ENCODE measurements at places on chromosomes 2 and 18.

DNA sequence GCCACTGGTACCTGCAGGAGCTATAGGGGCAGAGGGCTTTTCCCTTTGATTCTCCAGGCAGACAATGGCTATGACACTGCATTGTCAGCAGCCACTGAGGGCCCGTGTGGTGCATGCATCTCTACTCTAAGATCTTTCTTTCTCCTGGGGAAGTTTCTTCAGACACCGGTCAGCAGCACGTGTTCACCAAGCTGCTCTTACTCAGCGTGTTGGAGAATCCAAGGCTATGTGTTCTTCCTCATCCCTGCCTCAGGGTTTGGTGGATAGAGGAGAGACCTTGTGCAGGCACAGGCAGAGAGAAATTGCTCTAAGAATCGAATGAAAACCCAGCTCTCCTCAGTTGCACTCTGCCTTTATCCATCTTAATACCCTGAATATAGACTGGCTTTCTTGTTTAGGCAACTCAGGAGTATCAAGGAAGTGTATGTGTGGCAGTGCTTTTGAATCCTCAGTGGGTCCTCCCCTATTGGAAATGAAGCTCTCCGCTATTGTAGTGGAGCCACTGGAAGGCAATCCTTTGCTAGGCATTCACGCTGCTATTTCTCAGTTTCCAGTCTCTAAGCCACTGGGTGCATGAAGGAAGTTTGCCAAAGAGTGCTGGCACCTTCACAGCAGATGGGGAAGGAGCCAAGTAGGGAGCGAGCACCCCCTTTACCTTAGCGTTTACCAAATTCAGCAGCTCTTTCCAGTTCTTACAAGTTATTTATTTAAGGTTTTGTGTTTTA, 86.9 kb upstream of the EML6 start:
- DNase-seq: no peak

- DNase-seq: no peak
Observed at GRCh38 chr2:48756289-48756688, 765 bp upstream of the LHCGR start.

GRCh38 chr2:41393621-41394020, 654.2 kb upstream of the PKDCC start:
- no peak for DNase-seq

DNA sequence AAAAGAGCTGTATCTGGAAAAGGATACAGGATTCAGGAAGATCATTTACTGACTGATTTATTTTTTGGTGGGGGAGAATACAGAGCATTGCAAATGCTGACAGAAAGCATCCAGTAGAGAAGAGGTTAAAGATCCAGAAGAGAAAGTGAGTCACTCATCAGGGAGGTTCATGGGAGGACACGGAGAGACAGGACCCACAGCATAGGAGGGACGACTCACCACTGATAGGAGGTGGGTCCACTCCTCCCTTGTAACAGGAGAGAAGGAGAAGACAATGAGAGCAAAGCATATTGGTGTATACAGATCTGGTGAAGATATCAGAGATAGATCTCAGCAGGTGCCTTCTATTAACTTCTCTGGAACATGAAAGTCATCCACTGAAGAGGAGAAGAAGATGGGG, 142.4 kb upstream of the AQP4 start:
- no peak for DNase-seq

GRCh38 chr2:96933305-96934181, 52.8 kb downstream of the FAM178B start:
- DNase-seq: no peak

- DNase-seq: no peak
Observed at GRCh38 chr18:70289351-70290312, 787 bp downstream of the SOCS6 start.

- no peak for DNase-seq
Observed at GRCh38 chr2:27461118-27461517, 18.9 kb downstream of the KRTCAP3 start.

- no peak for DNase-seq
Observed at GRCh38 chr2:194539425-194539824, 1117.6 kb upstream of the SLC39A10 start.

DNA sequence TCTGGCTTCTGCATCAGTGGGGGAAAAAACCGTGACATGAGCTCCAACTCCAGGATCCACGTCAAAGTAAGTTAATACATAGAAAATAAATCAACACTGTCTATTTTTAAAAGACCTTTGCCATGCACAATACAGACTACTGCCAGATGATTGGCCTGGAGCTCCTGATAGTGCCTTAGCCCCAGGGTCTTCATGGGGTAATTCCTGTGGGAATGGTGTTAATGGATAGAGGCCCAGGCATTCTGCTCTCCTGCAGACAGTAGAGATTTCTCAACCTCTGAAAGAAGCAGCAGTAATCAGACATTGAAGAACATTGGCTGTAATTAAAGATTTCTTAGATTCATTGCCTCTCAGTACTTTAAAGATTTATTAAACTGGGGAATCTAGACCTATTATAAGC, 4.3 kb upstream of the PLCL1 start:
- no peak for DNase-seq

- no peak for DNase-seq
Observed at GRCh38 chr2:51401546-51401945, 369.6 kb upstream of the NRXN1 start.

- DNase-seq: no peak
Observed at GRCh38 chr2:25302758-25303375, 38.9 kb downstream of the DNMT3A start.

DNA sequence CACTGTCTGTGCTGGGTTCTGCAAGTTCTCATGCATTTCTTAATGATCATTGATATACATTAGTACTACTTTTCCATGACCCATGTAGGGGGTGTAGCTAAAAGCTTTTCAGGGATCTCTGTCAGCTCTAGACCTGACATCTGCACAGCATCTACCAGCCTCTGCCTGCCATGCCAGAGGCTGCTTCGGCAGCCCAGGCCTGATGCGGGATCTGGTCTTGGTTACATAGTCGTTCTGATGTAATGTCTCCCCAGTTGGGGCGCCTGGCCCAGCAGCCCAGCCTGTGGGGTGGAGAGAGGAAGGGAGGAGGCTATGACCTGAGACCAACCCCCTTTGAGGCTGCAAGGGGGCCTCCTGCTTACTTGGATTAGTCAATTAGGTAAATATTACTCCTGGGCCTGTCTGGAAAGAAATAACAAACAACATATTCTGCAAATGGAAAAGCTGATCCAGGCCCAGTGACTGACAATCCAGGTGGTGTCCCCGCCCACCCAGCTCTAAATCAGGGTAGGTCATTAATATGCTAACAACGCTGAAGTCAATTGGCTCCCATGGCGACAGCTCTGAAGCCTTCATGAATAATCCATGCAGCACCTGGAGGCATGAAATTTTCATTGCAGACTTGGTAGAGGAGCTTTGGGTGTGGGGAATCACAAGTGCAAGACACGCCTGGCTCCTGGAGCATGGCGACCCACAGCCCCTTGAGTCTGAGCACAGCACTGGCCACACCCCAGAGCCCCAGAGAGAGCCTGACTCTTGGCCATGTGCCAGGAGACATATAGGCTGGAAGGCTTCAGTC, 575.3 kb downstream of the CMPK2 start:
- DNase-seq: no peak

- no peak for DNase-seq
Observed at GRCh38 chr2:169670215-169670651, 24.0 kb downstream of the CFAP210 start.

DNA sequence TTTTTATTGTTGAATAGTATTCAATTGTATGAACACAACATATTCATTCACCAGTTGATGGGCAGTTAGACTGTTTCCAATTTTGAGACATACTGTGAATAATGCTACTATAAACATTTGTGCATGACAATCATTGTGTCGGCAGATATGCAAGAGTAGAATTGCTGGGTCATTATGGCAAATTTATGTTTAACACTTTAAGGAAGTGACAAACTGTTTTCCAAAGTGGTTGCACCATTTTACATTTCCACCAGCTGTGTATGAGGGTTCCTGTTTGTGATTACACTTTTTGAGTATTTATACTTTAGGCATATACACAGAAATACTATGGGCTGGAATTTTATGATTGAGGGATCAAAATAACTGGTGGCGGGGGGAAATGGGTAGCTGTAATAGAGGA, 61.2 kb downstream of the MAP4K3 start:
- DNase-seq: peak; percentile 46

DNA sequence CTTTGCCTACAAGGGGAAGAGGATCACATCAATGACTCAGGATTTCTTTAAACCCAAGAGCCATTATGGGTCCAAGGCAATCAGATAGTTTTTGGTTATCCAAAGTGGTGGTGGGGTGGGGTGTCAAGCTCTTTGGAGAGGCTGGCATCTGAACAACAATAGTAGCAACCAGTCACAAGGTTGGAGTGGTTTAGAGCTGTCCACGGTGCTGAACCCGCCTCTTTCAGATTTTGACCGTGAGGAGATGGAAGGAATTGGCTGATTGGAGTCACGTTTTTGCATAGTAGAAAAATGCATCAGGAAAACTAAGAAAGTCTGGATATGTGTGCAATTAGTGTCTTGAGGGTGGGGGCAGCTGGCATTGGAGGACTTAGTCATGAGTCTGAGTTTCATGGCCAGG, 159.9 kb downstream of the LOXHD1 start:
- peak; percentile 32 for DNase-seq

DNA sequence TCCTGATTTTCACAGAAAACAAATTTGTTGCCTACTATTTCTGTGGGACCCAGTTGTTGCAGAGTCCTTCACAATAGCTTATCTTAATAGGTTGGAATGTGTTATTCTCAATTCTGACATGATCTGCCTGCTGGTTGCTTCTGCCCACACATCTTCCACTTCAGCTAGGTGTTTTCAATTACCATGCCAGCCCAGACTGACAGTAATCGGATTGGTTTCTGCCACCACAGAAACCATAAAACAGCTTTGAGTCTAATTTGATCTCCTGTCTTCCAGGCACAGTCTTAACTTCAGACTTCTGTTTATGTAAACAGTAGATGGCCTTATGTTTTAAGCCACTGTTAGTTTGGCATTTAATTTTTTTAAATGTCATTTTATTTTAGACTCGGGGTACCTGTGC, 248.2 kb upstream of the RBMS1 start:
- no peak for DNase-seq

- DNase-seq: no peak
Observed at GRCh38 chr2:8563814-8564474, 117.9 kb upstream of the ID2 start.

- no peak for DNase-seq
Observed at GRCh38 chr2:106026271-106027190, 167.6 kb downstream of the UXS1 start.

DNA sequence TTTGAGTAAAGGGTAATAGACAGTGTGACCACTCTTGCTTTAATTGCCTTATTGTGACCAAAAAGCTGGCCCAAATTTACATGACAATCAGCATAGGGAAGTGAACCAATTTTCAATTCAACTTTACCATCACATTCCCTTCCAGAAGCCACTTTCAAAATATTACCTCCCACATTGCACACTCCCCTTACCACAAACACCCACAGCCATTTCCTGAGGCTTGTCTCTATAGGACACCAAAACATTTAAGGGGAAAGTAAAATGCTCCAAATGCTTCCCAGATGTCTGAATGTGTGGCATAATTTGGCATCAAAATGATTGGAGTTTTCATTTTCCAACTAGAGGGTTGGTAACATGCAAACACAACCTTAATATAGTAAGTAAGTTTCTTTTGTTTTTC, 616.1 kb downstream of the SLC4A3 start:
- no peak for DNase-seq

- DNase-seq: no peak
Observed at GRCh38 chr2:1742681-1743395, 1.5 kb downstream of the PXDN start.

DNA sequence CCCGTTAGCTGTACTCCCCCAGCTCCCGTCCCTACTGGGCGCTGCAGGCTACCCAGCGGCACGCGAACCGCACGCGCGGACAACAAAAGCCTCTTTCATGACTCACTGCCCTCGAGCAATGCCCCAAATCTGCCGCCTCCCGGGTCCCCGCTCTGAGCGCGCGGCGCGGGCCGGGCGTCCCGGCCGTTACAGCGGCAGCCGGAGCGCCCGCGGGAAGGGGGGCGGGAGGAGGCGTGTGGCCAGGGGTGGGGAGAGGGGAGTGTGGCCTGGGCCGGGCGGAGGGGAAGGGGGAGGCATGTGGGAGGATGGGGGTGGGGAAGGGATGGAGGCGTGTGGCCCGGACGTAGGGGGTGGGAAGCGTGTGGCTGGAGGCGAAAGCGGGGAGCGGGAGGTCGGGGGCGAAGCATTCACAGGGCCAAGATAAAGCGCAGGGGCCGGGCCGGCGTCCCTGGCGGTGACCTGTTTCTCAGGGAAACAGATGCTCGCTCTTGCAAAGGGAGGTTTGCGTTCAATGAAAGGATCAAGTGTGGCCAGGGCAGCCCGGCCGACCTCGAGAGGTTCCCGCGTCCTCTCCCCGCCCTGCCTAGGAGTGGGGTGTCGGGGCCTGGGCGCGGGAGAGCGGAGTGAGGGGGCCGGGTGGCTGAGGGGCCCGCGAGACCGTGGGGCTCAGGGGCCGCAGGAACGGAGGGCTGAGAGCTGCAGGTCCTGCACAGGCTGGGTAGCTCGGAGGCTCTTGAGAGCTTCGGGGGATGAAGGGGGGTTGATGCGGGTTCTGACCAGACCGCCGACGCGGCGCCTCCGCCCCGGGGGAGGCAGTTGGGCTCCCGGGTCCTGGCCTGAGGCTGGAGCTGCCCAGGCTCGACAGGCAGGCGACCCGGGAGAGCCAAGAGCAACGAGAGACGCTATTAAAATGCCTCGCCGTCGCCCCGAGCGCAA, 3.5 kb upstream of the NEUROD1 start:
- no peak for DNase-seq

GRCh38 chr2:238346544-238346943, 26.2 kb downstream of the TRAF3IP1 start:
- no peak for DNase-seq

DNA sequence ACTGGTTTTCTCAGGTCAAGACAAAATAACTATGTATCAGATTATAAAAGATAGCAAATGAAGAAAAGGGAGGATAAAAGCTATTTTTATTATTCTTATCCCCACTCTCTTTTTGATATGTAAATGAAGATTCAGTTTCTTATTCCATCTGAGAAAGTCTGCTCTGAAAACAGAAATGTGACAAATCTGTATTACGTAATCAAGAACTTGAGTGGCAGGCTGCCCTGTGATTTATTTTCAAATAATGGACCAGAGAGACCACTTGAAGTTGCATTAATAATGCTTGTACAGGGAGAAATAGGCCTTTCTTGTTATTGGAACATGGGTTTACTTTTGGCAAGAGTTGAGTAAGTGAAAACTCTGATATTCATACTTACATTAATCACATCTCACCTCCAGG, 727.4 kb downstream of the DPP10 start:
- DNase-seq: no peak

DNA sequence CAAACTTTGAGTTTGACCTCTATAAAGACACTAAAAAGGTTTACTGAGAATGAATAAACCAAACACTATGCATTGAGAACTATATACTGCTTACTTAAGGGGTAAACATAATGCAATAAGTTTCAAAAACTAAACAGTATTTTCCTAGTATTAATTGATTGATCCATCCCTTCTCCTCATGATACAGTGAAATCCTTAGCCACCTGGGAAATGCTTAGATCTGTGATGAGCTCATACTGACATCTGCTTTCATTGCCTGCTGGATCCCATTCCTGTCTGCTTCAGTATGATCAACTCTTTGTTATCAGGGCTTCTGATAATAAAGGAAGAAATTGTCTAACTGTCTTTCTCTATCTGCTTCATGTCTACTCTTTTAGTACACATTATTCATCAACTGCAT, 74.9 kb upstream of the UBE2E3 start:
- DNase-seq: no peak
